ENCODE measurements at places on chromosomes 2 and 18.

- DNase-seq = no peak
These were observed 120.0 kb upstream of the SIX3 start for GRCh38 chr2:44821500-44821899.

- DNase-seq = peak; percentile 96
These were observed 86.9 kb downstream of the LTBP1 start for GRCh38 chr2:33033606-33034081.

- DNase-seq = no peak
These were observed 34.9 kb downstream of the OSBPL1A start for GRCh38 chr18:24362757-24363156.

GRCh38 chr18:14908541-14908940, 160.6 kb downstream of the ANKRD30B start:
- DNase-seq = no peak

DNA sequence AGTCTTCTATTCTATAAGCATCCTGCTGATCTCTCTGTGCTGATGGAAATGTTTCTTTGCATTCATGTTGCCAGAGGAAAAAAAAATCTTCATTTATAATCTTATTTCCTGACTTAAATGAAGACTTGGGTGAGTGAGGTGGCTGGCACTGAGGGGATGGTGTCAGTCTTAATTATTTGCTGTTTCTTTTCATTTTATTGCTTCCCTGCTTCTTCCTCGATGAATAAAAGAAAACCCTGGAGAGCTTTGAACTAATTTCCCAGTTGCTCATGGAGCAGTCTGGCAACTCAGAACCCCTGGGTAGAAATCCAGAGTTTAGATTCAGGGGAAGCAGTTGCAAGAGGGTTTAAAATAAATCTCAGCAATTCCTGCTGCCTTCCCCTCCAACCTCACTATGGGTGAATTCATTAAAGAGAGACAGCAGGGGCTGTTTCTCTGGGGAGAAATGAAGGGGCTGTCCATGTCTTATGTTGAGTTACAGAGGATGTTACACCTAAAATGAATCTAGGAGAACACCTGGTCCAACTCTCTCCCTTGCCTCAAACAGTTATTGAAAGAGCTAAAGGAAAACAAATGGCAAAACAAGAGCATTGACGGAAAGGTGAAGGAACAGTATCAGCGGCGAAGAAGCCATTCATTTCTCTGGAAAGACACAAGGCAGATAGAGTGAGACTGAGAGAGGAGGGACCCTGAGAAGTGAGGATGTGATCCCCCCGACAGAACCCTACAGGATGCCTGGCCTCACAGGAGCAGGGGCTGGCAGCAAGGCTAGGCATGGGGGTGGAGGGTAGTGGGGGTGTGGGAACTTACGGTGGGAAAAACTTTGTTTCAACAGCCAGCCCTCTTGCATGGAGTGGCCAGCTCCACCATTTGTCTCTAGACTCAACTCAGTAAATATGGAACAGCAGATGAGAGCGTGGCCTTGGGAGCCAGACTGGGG, 41.0 kb downstream of the SP110 start:
- DNase-seq = no peak

DNA sequence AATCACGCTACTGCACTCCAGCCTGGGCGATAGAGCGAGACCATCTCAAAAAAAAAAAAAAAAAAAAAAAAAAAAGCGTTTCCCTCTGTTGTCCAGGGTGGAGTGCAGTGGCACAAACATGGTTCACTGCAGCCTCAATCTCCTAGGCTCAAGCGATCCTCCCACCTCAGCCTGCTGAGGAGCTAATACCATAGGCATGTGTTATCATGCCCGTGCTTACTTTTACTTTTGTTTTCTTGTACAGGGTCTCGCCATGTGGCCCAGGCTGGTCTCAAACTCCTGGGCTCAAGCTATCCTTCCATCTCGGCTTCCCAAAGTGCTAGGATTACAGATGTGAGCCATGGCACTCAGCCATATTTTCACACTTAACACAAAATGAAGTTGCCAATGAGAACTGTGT, 37.5 kb downstream of the PSME4 start:
- no peak for DNase-seq

- DNase-seq = peak; percentile 35
These were observed 15.0 kb downstream of the KCNJ13 start for GRCh38 chr2:232761301-232761907.

- no peak for DNase-seq
These were observed 101.7 kb downstream of the NRP2 start for GRCh38 chr2:205783872-205784499.

- no peak for DNase-seq
These were observed 90.3 kb downstream of the ROCK2 start for GRCh38 chr2:11254100-11254536.

DNA sequence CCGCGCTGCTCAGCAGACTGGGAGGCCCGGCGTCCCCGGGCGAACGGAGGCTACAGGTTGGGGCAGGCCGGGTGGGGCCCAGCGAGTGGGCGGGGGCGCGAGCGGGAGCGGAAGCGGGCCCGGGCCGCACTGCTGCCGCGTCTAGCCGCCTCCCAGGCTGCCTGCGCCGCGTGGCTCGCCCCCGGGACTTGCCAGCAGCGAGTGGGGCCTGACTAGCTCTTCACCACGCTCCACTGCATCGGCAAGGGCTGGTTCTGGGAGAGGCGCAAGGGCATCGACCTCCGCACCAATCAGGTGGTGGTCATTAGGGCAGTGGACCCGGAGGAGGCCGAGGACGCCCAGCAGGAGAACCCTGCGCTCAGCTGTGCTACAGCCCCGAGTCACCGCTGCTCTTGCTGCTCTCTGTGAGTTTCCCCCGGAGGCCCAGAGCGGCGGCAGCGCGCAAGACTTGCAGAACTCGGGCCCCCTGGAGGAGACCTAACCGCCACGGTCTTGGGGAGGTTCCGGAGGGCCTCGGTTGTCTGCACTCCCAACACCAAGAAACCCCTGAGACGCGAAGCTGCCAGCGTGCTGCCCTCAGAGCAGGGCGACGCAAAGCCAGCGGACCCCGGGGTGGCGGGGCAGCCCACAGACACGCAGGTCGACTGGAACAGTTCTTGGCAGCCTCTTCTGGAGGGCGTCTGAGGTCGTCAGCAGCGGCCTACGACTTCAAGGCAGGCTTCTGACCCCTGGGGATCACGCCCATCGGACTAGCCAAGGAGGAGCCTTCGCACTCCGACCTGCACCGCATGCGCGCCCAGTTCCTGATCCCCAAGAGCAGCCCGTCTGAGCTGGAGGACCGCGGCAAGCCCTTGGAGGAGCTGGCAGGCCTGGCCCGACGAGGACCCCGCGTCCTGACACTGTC, 27.2 kb upstream of the PTPN2 start:
- no peak for DNase-seq

- peak; percentile 83 for DNase-seq
These were observed 230.8 kb downstream of the SEPTIN10 start for GRCh38 chr2:109382951-109383350.

GRCh38 chr2:5706717-5707455, 14.7 kb downstream of the SOX11 start:
- no peak for DNase-seq

- no peak for DNase-seq
These were observed 926.2 kb downstream of the TSN start for GRCh38 chr2:122681626-122682025.

GRCh38 chr18:75635096-75635495, 207.6 kb upstream of the SMIM21 start:
- peak; percentile 76 for DNase-seq

DNA sequence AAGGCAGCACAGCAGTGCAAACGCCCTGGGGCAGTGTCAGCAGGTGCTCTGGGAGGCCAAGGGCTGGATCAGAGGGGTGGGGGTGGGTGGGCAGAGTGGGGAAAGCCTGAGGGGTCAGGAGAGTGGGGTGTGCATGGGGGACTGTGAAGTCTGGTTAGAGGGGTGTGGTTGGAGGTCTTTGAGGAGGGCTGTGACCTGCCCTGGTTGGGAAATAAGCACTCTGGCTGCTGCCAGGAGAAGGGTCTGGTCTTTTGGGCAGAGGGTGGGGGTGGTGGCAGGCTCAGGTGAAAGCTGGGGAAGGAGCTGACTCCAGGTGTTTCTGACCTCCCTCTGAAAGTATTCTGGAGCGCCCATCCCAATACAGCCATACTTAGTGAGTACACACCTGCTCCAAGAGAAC, 4.2 kb downstream of the ALPI start:
- DNase-seq = no peak

DNA sequence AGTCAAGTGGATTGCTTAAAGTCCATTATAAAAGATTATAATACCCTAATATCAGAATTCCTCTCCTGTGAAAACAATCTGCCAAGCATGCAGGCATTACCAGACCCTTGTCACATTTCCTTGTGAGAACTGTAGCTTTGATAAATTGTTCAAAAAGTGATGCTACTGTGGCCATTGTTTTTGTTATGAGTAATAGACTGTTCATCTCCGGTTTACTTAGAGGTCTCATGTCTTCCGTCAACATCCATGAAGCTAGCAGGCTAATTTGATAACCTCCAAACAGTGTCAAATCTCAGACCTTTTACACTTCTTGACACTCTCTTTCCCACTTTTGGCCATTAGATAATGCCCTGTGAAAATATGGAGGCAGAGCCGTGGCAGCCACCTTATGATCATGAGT, 342.7 kb downstream of the CPS1 start:
- no peak for DNase-seq

- no peak for DNase-seq
These were observed 206.5 kb downstream of the PRKCE start for GRCh38 chr2:45857867-45858520.

- no peak for DNase-seq
These were observed 48.1 kb upstream of the CNOT11 start for GRCh38 chr2:101204400-101205115.

- no peak for DNase-seq
These were observed 515.2 kb downstream of the EIPR1 start for GRCh38 chr2:2862386-2862785.

GRCh38 chr2:42026272-42026671, 21.5 kb upstream of the PKDCC start:
- DNase-seq = no peak

DNA sequence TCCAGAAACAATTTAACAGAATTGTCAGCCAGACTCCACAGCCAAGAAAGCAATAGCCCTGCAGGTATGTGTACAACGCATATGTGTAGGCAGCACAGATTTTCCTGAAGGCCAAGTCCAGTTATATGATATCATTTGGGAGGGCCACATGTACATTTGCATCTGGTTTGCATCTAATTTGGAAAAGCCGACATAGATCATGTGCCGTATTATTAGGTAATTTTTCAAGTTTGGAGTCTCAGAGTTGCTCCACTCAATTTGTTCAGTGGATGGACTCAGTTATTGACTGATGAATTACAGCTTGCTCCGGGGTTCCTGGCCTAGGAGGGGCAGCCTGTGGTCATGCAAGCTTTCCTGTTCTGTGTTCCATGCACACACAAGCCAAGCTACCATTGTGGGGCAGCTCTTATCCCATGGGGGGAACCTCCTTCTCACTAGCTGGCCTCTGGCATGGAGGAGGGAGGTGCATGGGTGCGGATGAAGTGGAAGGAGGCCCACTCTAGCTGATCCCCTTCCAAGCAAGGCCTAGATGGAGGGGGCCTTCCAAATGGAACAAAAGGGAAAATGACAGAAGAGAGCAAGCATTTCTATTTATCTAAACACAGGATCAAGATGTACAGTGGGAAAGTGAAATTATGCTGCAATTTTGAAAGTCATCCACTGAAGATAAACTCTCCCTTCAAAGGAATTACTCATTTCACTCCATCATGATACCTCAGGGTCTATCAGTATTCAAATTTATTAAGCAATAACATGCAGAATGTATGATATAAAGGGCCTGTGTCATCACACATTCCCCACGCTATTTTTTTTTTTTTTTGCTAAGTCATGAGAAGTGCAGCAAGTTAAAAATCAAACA, 202.6 kb upstream of the SMAD2 start:
- no peak for DNase-seq

GRCh38 chr2:107729440-107729839, 97.3 kb upstream of the RGPD4 start:
- no peak for DNase-seq

DNA sequence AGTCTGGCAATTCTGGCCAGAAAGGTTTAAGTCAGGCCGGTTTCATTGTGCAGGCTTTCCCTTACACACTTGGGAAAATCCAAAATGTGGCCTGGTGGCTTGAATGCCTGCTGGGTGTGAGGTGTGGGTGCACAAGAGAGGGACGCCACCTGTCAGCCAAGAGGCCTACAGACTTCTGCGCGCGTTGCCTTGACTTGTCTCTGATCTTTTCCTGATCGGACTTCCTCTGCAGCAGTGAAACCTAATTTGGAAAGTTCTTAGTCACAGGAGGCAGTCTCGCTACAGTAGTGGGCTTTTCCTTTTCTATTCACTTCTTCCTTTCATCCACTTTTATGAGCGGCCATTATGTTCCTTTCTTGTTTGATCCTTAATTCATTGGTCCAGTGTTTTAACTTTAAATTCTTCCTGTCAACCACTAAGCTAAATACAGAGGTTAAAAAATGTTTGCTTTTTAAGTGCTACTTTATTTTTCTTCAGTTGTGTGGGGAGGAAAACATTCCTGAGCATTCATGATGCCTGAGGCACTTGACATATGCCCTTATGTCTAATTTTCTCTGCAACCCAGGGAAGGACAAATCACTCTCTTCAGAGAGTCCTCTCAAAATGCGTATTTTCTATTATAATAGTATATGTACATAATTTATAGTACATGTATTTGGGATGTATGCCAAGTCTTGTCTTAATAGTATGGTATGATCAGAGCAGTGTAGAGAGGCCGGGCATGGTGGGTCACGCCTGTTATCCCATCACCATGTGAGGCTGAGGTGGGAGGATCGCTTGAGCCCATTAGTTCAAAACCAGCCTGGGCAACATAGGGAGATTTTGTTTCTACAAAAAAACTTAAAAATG, 128.9 kb downstream of the WDSUB1 start:
- DNase-seq = no peak

- no peak for DNase-seq
These were observed 3.7 kb upstream of the FAM136A start for GRCh38 chr2:70305531-70305930.

DNA sequence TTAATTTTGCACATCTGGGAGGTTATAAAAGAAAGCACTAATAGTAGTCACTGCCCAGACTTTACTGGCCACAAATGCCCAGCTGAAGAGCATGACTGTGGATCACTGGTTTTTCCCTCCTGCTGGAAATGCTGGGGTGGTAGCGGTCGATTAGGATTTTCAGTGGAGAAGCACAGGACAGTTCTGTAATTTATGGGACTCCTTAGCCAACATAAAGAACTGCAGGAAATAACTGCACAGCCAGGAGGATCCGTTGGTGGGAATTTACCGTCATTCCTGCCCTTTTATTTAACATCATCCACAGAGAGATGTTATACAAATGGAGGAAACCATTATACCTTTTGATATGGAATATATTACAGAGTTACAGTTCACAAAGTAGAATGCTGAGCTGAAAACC, 61.5 kb downstream of the TNFRSF11A start:
- no peak for DNase-seq

- DNase-seq = no peak
These were observed 10.8 kb downstream of the DUSP19 start for GRCh38 chr2:183089192-183089851.

DNA sequence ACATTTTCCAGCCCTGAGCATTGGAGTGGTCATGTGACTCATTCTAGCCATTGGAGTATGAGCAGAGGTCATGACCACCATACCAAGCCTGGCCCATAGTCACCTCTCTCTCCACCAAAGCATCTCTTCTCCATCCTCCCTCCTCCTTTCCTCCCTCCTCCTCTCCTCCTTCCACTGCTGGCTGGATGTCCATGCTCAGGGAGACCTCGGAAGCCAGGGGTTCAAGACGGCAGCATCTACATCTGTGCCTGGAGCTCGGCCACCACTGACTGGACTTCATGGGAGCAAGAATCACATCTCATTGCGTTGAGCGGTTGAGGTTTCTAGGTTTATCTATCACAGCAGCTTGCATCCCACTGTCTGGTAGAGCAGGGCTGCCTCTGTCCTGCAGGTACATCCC, 252.4 kb downstream of the NDUFA10 start:
- DNase-seq = no peak

GRCh38 chr2:237968048-237968862, 1.4 kb downstream of the UBE2F start:
- peak; percentile 32 for DNase-seq
